ENCODE measurements at places on chromosomes 2 and 18.

DNA sequence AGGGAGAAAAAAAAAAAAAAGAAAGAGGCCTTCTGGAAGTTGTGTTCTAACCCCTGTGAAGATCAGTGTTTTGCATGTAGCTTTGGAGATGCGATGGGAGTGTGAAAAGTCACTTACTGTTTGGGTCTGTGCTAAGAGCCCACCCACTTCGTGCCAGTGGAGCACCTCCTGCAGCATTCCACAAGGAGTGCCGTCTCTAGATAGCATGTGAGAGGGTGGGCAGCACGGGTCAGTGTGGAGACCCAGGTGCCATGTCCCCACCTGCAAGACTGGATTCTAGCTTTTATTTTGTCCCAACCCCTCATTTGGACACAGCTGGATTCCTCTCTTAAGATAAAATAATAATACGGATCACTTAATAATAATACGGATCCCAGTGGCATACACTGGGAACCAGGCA lies 12.5 kb upstream of the TMEM185B start:
- no peak for DNase-seq

DNA sequence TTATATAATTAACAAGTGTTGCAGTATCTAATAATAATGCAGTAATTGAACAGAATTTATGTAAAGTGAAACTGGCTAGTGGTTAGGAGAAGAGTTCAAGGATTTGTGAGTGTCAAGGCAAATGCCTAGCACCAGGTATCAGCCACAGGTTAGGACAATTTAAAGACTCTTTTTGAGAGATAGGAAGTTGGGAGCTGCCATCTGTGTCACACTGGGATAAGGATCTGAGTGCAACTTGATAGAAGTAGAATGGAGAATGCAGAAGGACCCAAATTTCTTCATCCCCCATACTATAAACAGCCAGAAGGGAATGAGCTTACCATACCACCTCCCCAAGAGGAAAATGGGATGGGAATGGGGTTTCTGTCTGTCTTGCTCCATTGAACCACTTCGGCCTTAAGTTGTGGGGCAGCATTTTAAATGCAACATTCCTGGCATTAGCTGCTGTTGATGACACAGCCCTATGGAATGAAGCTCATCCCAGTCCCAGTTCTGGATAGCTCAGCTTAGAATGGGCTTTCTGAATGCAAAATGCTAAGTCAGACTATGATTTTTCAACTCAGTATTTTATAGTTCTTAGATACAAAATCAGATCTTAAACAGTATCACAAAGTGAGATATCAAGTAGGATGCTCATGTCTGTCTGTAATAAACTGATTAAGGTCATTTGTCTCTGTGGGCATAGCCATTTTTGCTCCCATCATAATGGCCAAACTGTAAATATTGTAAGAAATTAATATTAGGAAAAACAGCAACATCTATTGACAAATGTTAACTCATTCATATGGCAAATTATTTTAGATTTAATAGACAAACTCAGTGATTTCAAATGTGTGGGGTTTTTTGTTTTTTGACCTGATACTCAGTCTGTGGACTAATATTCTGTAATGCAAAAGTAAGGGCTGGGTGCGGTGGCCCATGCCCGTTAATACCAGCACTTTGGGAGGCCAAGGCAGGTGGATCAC lies 44.0 kb downstream of the GPR155 start:
- peak; percentile 33 for DNase-seq

GRCh38 chr18:55404832-55405465 lies 183.0 kb downstream of the TCF4 start:
- no peak for DNase-seq

GRCh38 chr2:42493468-42494354 lies at the start of gene KCNG3:
Gene KCNG3, minus strand, starts transcription at chr2:42493982. Its CDS starts 481 bp downstream, at chr2:42493501.
- DNase-seq, result no peak

GRCh38 chr18:28050545-28050944 lies 126.4 kb downstream of the CDH2 start:
- DNase-seq, result no peak

DNA sequence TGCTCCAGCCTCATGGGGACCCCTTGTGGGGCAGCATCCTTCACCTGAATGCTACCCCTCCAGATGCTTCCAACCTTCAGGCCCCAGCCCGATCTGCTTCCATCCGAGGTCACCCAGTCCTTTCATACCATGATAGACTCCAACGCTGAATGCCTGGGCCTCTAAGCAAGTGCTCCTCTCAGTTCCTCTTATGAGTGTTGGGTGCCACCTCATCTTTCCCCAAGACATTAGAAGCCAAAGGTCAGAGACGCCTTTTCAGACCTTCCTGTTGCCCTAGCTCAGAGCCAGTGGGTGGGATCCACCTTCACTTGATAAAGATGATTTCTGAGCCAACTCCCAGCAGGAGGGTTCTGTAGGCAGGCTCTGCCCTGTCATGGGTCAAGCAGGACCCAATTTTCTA lies 174.5 kb upstream of the MGAT5 start:
- no peak for DNase-seq

GRCh38 chr2:10535703-10536102 lies 87.6 kb upstream of the ODC1 start:
- no peak for DNase-seq

DNA sequence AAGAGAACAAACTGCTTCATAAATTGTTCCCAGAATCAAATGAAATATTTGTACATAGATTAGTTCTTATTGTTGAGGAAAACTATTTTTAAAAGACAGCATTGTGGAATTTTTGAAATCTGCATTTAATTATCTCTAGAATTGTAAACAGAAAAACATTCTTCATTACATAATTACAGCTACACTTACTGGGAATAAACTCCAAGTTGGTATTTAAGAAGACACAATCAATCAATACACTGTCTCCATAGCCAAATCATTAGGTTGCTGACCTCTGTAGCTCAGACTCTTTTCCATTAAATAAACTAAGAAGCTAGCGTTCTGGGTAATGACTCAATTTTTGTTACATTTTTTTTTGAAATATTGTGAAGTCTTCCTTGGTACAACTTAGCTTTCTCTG lies 70.2 kb upstream of the PIEZO2 start:
- no peak for DNase-seq
